Activated T-cell treated with anti-CD3 and anti-CD28 coated beads, Interleukin-2, amount 50 U/mL, for 4 hours (primary cell): ENCODE measurements at places on chromosomes 2 and 18. TPM values are rescaled to one million over a fixed set of nuclear protein-coding genes. Genes with fewer than 3 reads are reported as not detected.
A peak's percentile ranks its signal among the peaks of the same experiment; 100 is the strongest.

Gene SERPINB3
- total RNA-seq, result not detected

Gene RSAD2
- 4.3 TPM for total RNA-seq

Gene RFTN2
- total RNA-seq, result not detected

Gene TCF23
- not detected for total RNA-seq

Gene GRB14
- total RNA-seq, result not detected

DNA sequence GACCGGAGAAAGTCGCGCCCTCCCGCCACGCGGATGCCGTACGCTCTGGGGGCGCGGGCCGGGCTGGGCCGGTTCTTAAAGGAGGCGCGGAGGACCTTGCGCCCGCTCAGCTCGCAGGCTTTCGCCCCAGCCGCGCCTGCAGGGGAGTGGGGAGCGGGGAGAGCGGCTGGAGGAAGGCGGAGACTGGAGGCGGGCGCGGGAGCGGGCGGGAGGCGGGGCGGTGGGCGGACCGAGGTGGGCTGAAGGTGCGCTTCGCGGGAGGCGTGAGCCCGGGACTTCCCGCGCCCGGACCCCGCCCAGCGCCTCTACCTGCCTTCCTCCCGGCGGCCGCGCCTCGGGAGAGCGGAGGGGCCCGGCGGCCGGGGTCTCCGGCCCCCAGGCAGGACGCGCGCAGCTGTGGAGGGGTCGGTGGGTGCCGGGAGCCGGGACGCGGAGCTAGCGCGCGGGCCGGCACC is at the start of gene ADRA2B:
TSS of gene ADRA2B (minus strand) at position 148 of the 455 bp plus-strand sequence. CDS start 422 bp downstream, outside the sequence.
- DNase-seq, result peak; percentile 85

- no peak for DNase-seq
Measured at GRCh38 chr2:168139852-168140251, 107.5 kb downstream of the STK39 start.

DNA sequence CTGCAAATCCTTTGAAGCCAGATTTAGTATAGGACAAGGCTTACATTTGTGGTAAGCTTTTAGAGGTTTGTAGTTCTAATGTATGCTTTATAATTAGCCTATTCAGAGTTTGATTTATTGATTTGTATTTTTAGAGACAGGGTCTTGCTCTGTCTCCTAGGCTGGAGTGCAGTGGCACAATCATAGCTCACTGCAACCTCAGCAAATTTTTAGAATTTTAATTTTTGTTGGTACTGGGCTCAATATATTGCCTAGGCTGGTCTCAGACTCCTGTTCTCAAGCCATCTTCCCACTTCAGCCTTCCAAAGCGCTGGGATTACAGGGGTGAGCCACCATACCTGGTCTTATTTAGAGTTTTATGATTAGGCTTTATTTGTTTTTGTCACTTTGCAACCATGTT is 4.5 kb downstream of the KCNJ13 start:
- no peak for DNase-seq

DNA sequence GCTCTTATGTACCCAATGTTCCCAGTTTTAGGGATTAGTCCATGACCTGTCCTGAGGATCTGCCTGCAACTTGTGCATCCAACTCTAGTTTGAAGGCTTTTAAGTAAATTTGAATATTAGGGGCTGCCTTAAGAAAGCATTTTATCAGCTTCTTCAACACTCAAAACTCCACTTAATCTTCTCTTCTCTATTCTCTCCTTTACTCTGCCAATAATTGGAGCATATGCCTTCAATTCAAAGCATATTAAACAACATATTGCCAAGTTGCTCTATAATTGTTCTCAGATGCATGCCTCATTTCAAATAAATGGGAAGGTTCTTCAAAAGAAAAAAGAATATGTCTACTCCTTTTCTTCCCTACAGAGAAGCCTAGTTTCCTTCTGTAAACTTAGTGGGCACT is 84.8 kb upstream of the NCKAP5 start:
- no peak for DNase-seq

DNA sequence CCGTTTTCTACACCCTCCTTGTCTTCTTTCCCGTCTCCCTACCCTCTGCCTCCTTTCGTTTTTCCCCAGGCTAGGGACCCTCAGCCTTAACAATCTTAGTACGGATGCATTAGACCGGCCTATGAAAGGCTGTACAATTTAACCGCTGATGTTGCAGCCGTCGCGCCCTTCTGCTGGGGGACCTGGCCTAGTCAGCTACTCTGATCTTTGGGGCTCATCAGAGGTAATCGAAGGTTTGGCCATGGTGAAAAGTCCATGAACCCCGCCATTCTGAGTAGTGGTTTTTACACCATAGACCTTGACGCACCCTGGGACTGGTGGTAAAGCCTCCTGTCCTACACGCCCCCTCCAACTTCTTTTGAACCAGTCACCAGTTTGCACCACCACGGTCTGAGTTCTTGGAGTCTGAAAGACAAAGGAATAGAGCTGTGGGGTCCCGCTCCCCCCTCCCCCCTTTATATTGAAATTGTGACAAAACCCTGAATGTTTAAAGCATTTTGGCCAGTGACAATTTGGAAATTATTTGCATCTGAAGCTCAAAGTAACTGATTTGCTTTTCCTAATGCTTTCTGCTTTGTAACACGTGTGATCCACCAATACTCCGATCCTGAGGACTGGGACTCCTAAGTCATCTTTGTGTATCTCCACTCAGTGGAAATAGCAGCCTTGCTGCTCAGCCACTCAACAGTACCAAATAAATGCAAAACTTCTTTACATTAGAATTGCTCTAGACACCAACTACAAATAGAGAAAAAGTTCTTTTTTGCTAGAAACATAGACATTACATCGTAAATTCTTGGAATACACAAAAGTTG is 642 bp upstream of the SRSF7 start:
- DNase-seq, result no peak

GRCh38 chr2:2707206-2707991 is 376.3 kb upstream of the MYT1L start:
- no peak for DNase-seq

DNA sequence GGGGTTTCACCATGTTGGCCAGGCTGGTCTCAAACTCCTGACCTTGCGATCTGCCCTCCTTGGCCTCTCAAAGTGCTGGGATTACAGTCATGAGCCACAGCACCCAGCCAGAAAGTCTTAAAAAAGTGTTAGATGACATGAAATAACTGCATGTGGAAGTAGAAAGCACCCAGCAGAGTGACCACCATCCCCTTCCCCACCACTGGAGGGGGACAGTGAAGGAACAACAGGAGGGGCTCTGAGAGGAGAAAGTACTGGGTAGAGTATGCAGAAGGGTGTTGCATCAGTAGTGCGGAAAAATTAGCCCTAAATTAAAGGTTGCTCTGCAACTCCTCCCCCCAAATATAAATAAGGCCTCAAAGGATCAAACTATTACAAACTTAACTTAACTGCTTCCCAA is 230.5 kb downstream of the ZNF521 start:
- no peak for DNase-seq

DNA sequence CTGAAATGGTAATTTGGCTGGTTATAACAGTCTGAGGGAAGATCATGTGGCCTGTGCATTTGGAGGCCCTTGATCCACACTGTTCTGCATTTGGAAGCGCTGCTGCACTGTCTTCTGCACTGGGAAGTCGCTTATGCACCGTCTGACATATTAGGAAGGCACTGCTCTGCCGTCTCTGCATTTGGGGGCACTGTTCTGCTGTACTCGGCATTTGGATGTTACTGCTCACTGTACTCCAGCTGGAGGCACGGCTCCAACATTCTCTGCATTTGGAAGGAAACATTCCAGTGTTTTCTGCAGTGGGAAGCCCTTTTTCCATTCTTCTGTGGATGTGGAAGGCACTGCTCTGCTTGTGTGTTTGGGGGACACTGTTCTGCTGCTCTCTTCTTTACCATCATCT is 9.6 kb upstream of the PROM2 start:
- no peak for DNase-seq

- no peak for DNase-seq
Measured at GRCh38 chr2:216492597-216493333, 5.9 kb upstream of the RPL37A start.

- no peak for DNase-seq
Measured at GRCh38 chr2:61910603-61911002, 5.1 kb downstream of the COMMD1 start.

DNA sequence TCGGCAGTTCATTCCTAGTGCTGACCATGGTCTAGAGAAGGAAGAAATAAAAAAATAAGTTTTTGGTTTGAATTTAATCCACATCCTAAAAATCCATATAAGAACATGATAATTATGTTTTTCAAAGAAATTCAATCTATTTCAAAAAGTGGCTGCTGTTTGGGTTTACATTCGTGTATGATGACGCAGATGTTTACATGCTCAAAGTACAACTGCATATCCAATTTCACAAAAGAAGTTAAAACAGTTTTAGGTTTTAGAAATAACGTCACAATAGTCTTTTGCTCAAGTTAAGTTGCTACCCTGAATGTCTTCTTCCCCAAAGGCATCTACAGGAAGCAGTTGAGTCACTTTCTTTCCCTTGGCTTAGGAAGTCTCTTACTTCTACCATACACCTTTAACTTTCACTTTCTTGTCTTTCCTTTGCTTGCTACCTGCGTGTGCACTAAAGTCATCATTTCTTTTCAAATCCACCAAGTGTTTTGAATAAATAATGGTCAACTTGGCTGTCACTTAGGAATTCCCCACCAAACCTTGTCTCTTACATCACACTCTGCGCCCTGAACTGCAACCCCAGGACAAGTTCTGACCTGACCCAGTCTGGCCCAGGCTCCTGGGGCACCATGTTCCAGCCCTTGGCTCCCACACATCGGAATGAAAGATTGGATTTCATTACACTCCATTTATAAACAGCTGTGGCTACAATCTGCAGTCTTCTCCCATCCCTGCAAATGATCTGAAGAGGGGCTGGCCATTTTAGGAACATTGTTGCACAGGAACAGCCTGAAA is 28.4 kb downstream of the FAM237A start:
- DNase-seq, result no peak

DNA sequence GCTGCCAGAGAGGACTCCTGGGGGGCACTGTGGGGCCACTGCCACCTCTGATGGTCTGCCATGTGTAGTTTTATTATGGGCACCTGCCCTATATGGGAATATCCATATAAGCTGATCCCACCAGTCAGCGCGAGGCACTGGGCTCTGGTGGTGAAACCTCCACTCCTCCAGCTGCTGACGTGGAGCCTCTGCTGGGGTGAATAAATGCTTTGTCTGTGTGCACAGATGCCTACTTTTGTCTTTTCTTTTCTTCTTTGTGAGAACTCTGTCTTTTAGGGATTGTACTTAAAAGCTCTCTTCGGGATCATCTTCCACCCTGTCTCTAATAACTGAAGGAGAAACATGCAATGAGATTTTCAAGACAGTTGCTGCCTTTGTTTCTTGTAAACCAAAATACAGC is 68.9 kb upstream of the NCK2 start:
- DNase-seq, result no peak

- DNase-seq, result no peak
Measured at GRCh38 chr18:20971886-20972267, 139.7 kb downstream of the ROCK1 start.

DNA sequence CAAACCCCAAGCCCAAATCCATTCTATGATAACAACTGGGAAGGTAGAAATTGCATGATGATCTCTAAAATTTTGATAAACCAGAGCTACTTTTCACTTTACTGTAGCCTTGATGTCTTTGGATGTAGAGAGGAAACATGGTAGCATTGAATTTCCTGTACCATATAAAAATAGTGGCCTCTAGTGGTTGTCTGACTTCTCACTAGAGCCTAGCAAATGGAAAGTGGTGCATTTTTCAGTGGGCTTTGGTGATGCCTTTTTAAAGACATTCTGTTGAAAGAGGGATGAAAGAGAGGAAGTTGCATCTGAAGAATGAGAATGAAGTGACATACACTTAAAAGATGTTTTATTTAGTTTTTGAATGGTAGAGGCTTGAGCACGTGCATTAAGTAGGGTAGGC is 662.2 kb downstream of the XIRP2 start:
- DNase-seq, result no peak

DNA sequence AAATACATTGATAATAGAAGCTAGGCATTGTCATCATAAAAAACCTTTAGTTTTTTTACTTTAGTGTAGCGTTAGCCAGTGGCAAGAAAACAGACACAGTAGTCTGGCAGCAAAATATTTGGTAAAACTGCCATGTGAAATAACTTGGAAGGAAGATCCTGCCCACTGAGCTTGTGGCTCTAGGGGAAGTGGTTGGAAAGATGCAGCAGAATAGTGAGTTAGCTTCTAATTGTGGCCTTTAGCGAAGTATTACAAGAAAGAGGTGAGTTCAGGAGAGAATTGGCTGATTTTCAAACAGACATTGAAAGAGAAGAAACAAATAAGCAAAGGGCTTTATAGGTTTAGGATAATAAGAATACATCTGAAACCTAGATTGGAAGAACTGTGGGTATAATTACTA is 1887.8 kb upstream of the CELF4 start:
- DNase-seq, result no peak

- no peak for DNase-seq
Measured at GRCh38 chr2:206824087-206824618, 58.7 kb downstream of the FASTKD2 start.

DNA sequence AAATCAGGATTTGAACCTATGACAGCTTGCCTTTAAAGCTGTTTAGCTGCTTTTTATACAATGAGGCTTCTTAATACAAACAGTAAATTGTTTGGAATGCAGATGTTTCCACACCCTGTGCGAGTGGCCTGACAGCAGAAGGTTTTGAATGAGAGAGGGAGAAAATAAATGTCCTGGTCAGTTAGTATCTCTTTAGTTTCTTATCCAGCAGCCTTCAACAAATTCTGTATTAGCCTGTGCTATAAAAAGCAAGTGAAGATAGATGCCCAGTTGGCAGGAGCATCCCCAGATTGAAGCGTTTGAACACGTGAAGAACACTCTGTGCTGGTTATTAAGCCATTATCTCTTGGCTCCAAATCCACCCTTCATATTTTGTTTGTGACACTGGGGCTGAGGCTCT is 70.6 kb downstream of the CERS6 start:
- no peak for DNase-seq

DNA sequence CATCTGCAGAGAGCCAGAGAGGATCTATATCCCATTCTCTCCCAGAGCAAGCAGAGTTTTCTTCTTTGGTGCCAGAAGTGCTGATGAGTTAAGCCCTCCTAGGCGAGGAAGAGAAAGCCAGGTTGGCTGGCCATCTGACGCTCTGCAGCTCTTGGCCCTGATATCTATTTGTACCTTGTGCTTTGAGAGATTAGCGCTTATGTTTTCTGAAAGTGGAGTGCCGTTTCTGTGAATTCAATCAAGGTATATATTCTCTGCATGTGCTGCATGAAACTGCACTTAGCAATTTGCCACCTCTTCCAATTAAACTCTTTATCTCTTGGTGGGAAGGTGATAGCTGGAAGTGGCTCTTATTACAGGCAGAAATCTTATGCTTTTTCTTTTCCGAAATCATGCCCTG is 177.5 kb downstream of the LPIN1 start:
- no peak for DNase-seq

DNA sequence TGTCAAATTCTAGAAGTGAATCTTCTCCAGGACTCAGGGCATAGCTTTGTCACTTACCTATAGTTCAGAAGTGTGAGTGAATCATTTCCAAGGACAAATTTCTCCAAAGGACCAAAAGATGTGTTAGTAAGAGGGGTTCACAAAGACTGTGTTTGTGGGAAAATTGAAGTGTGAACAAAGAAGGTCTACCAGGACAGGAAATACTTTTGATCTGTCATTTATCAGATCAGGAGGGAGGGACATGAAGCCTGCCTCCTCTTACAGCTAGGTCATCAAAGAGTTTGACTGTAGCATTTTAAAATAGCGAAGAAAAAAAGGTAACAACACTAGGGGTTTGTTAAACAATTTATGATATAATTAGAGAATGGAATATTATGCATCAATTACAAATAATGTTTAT is 2.0 kb upstream of the CD28 start:
- no peak for DNase-seq
